ENCODE measurements at places on chromosomes 1 and 21.

DNA sequence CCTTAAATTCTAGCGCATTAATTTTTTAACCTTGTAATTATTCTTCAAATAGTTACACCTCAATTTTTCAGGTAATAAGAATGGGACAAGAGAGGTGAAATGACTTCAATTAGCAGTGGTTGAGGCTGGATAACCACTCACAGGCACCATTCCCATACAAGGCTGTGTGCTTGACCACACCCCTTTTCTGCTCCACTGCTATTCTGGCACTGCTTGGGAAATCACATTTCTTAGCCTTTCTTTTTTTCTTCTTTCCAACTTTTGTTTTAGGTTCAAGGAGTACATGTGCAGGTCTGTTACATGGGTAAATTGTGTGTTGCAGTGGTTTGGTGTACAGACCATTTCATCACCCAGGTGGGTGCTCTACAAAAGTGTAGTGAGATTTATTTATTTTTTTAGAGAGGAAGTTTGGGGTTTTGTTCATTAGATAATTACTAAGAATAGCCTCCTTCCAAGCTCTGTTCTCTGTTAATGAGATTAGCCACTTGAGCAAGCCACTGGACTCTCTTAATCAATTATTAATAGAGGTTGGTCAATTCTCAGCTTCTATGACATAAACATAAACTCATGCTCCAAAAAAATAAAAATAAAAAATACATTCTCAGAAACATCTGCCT lies 14.4 kb downstream of the ILDR2 start:
- no peak for DNase-seq

DNA sequence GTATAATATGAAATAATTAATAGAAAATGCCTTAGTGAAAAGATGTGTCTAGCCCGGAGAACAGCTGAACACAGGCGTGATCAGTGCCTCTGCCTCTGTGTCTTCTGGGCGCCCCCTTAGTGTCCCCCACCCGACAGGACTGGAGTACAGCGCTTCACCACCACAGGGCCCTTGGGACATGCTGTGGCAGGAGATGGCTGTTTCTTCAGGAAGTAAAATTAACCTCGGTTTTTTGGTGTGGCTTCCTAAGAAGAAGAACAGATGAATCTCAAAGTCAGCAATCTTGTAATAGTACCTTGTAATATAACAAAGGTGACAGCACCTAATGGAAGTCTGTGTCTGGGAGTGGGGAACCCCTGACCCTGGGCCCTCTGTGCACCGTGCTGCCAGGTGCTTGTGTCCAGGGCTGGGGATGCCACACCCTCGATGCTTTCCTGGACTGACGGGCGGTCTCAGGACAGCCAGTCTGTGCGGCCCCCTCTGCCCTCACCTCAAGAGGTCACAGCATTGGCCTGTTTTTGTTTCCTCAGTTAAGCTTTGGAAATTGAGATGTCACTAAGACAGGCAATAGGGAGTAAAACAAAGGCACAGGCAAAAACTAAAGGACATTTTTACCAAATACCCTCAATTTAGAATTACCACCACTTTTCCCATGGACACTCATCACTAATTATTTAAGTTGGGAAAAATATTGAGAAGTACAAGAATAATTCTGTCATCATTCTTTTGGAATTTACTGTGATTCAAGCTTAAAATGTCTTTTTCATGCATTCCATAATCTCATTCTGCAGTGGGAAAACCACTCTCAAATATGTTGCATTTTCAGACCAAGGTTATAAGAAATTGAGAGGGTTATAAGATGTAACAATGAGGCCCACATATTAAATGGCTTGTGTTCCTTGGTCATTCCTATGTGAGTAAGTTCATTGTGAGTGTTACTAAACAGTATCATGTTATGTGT lies 79.3 kb downstream of the ADARB1 start:
- DNase-seq = no peak

- DNase-seq = no peak
Measured at GRCh38 chr1:215704089-215704860, 137.2 kb downstream of the KCTD3 start.

DNA sequence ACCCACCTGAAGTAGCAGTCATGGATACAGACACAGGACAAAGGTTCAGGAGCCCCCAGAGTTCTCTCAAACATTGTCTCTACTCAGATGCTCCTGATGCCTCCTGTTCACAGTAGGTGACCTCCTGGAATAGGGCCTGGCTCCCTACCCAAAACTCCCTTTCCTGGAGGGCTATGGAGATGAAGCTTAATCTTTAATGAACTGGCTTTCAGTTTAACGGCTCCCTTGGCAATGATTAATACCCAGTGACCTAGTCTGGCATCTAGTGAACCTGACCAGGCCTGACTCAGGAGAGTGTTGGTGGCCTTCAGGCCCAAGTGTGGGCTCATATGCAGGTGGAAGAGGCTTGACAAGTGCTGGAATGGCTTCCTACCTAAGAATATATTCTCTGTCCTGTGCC lies 65.2 kb upstream of the TRABD2B start:
- DNase-seq = no peak

DNA sequence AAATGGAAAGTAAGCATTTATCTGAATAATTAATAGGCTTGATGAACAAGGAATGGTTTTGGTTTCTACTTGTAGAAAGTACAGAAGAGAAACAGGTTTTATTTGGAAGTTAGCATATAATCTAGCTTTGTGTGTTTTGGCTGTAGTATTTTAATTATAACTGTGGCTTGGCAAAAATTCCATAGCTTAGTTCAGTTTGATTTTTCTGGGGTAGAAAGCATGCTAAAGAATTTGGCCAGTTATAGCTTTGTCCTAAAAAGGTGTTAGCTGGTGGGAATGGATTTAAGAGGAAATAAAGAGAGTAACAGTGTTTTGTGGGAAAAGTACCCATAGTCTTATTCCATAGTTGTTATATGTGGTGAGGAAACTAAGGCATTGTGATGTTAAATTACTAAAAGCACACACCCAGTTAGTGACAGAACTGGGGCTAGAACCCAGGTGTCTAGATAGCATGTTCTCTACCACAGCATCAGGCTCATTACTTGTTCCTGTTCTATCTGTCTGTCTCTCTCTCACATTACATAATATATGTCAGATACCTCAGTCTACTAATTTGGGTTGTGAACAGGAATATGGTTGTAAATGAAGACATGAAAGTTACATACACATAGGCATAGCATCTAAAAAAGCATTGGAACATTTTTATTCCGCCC lies 55.0 kb downstream of the MPZL1 start:
- no peak for DNase-seq

- DNase-seq = no peak
Measured at GRCh38 chr1:197961933-197962332, 44.8 kb downstream of the LHX9 start.

DNA sequence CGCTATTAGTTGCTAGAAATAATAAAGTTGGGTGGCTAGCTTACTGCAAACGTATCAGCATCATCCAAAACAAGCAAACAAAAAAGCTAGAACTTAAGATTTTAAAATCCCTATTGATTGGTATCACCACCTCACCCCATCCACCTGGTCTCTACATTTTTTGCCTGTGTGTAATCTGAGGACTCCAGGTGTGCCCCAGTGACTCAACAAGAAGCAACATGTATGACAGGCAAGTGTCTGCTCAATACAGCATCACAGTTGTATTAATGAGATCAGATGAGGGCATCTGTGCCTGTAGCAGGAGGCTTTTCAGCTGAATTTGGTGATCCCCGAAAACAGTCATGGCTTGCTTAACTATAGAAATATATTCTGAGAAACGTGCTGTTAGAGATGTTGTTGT lies 14.6 kb upstream of the PAPPA2 start:
- DNase-seq = no peak

DNA sequence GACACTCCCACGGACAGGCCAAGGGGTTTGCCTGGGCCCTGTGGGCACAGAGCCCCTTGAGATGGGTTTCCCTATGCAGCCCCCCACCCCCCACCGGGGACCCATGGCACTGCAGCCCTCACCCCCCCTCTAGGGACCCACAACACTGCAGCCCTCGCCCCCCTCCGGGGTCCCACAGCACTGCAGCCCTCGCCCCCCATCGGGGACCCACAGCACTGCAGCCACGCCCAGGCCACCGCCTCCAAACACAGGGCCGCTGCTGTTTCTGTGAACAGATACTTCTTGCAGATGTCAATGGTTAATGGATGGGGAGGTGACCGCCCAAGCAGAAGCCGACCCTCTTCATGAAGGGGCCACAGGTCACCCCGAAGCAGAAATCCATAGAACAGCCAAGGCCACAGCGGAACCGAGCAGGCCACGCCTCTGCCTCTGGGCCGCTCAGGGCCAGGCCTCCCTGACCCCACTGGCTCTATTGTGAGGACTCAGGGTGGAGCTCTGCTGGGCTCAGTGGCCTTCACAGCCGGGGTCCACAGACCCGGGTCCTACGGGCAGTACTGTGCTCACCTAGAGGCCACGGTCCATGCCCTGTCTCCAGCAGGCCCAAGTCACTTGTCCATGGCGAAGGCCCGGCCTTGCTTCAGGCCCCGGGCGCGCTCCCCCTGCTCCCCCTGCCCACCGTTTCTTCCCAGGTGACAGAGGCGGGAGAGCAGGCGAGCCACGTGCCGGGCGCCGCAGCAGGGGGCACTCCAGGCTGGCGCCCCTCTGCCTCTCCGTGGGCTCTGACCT lies 4.1 kb upstream of the POFUT2 start:
- no peak for DNase-seq

GRCh38 chr1:37858931-37859506 lies 373 bp downstream of the MTF1 start:
- DNase-seq = no peak

- DNase-seq = no peak
Measured at GRCh38 chr1:23456226-23456625, 27.8 kb downstream of the ASAP3 start.

DNA sequence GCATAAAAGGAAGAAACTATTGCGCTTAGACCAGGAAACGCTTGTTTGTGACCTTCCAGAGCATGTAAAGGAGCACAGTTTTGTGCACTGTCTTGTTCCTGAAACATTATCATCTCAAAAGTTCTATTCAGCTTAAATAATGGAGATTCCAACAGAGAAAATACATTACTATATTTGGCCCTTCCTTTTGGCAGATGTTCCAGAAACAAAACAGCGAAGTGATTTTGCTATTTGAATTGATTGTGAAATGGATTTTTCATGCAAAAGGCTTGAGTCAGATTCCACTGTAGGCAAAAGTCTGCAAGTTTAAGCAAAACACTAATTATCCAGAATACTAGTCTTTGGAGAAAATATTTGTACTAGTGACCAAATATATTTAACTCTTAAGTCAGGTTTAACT lies 80.3 kb upstream of the PTBP2 start:
- DNase-seq = no peak

DNA sequence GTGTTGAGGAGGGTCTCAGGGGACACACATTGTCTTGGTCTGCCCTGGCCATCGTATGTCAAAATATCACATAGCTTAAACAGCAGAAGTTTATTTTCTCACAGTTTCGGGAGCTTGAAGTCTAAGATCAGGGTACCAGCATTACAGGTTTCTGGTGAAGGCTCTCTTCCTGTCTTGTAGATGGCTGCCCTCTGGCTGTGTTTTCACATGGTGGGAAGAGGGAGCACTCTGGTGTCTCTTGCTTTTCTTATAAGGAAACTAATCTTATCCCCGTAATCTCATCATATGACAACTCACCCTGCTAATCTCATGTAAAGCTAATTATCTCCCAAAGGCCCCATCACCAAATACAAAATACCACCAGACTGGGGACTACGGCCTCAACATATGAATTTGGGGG lies 246.9 kb upstream of the ST6GALNAC5 start:
- DNase-seq = no peak

DNA sequence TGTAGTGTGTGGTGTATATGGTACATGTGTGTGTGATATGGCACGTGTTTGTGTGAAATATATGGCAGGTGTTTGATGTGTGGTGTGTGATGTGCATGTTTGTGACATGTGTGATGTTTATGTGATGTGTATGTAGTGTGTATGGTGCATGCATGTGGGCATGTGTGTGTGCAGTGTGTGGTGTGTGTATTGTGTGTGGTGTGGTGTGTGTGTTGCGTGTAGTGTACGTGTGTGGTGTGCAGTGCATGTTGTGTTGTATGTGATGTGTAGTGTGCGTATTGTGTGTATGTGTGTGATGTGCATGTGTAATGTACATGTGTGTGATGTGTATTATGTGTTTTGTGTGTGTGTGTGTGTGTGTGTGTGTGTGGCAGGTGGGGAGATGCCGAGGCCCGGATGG lies 65.7 kb downstream of the SLC19A1 start:
- DNase-seq = no peak
